SJSA1 (cell line): ENCODE measurements at places on chromosomes 1 and 21. TPM values are rescaled to one million over a fixed set of nuclear protein-coding genes. Genes with fewer than 3 reads are reported as not detected.
A peak's percentile ranks its signal among the peaks of the same experiment; 100 is the strongest.

GRCh38 chr1:185316163-185317033 lies 645 bp downstream of the IVNS1ABP start:
- H3K4me3 ChIP-seq = peak overlapping the region; percentile 91
- peak overlapping the region; percentile 94 for H3K27ac ChIP-seq
- peaks cover 45% of the 10 kb centered on the region for H3K4me1 ChIP-seq
- no peaks in the 10 kb centered on the region for H3K27me3 ChIP-seq

SLC9A1 gene
- total RNA-seq = 4.1 and 4.7 TPM in 2 replicates

- H3K4me1 ChIP-seq = no peaks in the 10 kb centered on the region
- H3K27me3 ChIP-seq = no peaks in the 10 kb centered on the region
- H3K4me3 ChIP-seq = no peak overlapping the region
- H3K36me3 ChIP-seq = peaks cover 80% of the 10 kb centered on the region
- no peak overlapping the region for H3K27ac ChIP-seq
- DNase-seq = no peak
These were observed 12.4 kb downstream of the PRPF38A start for GRCh38 chr1:52416811-52417210.

PCP4 gene
- total RNA-seq = not detected in 2 replicates

- no peak overlapping the region for H3K27ac ChIP-seq
- no peaks in the 10 kb centered on the region for H3K36me3 ChIP-seq
- H3K27me3 ChIP-seq = no peaks in the 10 kb centered on the region
- no peaks in the 10 kb centered on the region for H3K4me1 ChIP-seq
These were observed 1881.7 kb downstream of the MRPL39 start for GRCh38 chr21:23725576-23725975.

- H3K4me1 ChIP-seq = peaks cover 10% of the 10 kb centered on the region
- no peaks in the 10 kb centered on the region for H3K27me3 ChIP-seq
- no peak overlapping the region for H3K4me3 ChIP-seq
- peaks cover 71% of the 10 kb centered on the region for H3K36me3 ChIP-seq
- DNase-seq = no peak
- H3K27ac ChIP-seq = no peak overlapping the region
These were observed 139.4 kb downstream of the DYRK1A start for GRCh38 chr21:37505963-37506362.

DNA sequence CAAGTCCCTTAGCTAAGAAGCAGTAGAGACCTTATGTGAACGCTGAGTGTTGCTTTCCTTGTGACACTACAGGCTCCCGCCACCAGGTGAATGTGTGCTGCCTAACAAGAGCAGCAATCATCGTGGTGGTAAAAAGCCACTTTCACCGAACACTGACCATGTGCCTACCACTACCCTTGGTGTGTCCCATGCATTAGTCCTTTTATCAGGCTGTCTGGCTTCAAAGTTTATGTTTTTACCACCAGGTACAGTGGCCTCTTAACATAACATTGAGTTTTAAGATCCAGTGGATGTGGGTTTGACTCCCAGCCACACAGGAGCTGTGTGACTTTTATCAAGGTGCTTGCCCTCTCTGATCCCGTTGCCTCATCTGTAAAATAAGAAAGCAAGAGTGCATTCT lies 1.7 kb downstream of the C1QB start:
- no peaks in the 10 kb centered on the region for H3K36me3 ChIP-seq
- peaks cover 41% of the 10 kb centered on the region for H3K27me3 ChIP-seq
- DNase-seq = no peak
- no peak overlapping the region for H3K4me3 ChIP-seq
- H3K27ac ChIP-seq = no peak overlapping the region

GRCh38 chr1:88609051-88609450 lies 75.0 kb upstream of the PKN2 start:
- no peak for DNase-seq
- H3K27ac ChIP-seq = no peak overlapping the region
- H3K4me3 ChIP-seq = no peak overlapping the region
- H3K36me3 ChIP-seq = no peaks in the 10 kb centered on the region
- H3K4me1 ChIP-seq = no peaks in the 10 kb centered on the region

RGS18 gene
- total RNA-seq = not detected in 2 replicates

KRTAP26-1 gene
- not detected in 2 replicates for total RNA-seq

PEX19 gene
- 51.9 and 61.0 TPM in 2 replicates for total RNA-seq

MIXL1 gene
- not detected in 2 replicates for total RNA-seq

DNA sequence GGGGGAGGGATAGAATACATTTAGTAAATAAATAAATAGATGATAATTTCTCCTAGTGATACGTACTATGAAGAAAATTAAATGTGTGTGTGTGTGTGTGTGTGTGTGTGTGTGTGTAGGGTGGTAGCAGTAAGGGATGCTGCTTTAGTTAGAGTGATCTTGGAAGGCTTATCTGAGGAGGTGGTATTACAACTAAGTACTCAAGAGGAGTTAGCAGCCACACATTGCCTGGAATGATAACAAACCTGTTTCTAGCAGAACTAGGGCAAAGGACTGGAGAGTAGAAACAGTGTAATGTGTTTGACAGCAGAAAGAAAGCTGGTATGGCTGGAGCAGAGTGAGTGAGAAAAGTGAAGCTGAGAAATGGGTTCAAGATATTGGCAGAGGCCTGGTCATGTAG lies 58.3 kb upstream of the FASLG start:
- H3K27ac ChIP-seq = no peak overlapping the region
- H3K4me3 ChIP-seq = no peak overlapping the region
- H3K4me1 ChIP-seq = no peaks in the 10 kb centered on the region
- H3K36me3 ChIP-seq = peaks cover 60% of the 10 kb centered on the region
- no peaks in the 10 kb centered on the region for H3K27me3 ChIP-seq
